H1 (cell line): ENCODE measurements at places on chromosomes 6 and 20.
A peak's percentile ranks its signal among the peaks of the same experiment; 100 is the strongest.

GRCh38 chr6:17835784-17836183, 129.1 kb upstream of the NUP153 start:
- DNase-seq, result no peak

- no peak for DNase-seq
These were observed 17.4 kb upstream of the RNF39 start for GRCh38 chr6:30092852-30093543.

DNA sequence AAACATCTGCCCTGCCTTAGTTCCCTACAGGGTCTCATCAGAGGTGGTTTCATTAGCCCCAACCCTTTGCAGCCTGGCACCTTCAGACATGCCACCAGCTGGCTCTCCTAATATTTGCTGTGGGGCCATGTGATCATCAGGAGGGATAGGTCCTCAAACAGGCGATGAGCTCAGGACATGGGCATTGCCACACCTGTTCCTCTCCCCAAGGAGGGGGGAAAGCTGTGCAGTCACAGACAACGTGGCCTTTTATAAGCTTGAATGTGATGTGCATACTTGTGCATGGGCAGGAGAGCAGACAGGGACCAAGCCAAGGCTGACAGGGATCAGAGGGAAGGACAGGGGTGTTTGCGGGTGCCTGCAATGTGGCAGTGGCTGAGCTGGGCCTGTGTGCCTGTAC, 78.8 kb upstream of the ZNFX1 start:
- DNase-seq, result no peak

GRCh38 chr6:56961151-56961550, 6.2 kb downstream of the BEND6 start:
- no peak for DNase-seq

- no peak for DNase-seq
These were observed 934.4 kb downstream of the HACE1 start for GRCh38 chr6:103925317-103925716.

- DNase-seq, result no peak
These were observed 198.6 kb downstream of the ZDHHC14 start for GRCh38 chr6:157579467-157580031.

GRCh38 chr20:20199361-20200160, 147.2 kb downstream of the CFAP61 start:
- DNase-seq, result no peak

GRCh38 chr20:32706486-32706885, 32.7 kb upstream of the C20orf203 start:
- DNase-seq, result no peak

- DNase-seq, result no peak
These were observed 1259.8 kb upstream of the GJE1 start for GRCh38 chr6:140872885-140873284.

GRCh38 chr6:107064579-107065065, 36.6 kb downstream of the MTRES1 start:
- no peak for DNase-seq

GRCh38 chr6:43469947-43470346, 7.4 kb upstream of the TJAP1 start:
- no peak for DNase-seq

DNA sequence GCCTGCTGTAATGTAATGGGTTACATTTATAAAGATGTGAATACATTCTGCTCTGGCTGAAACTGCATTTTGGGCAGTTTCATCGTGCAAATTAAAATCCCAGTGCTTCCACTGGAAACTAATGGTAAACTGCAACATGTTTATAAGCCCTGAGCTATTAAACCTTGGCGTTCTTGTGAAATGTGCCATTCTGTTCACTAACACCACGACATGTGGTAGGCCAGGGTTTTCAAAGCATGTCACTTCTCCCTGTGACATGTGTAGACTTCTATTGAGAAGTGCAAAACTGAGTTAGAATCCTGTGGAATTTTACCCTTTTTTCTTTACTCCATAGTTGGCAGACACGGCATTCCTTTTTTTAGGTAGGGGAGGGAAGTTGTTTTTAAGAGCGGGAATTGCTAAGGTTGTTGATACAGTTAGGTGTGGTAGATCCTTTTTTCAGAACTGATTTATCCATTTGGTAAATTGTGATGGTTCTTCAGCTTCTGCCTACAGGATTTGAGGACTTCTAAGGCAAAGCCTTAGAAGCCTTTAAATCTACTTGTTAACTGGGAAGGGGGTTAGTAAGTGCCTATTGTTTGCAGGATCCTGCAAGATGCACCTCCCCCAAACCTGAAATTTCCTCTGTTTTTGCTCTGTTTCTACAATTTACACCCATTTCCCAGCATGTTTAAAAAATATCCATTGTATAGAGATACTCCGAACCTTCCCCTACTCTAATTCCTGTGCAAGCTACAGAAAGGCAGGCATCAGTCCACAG, 4.2 kb downstream of the SASH1 start:
- no peak for DNase-seq

DNA sequence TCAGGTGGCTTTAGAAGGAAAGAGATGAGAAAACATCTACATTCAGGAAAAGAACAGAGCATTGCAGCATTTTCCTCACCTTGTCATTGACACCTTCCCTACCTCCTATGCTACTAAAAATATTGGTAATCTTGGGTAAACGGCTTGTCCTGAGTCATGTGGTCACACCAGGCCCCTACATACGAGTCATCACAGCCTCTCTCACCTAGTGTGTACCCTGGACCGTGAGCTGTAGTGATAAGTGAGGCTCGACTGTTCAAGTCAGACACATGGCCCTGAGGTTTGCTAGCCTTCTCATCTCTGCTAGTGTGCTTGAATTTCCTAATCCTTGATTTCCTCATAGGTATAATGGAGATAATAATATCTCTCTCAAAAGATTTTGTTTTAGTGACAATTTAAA, 29.6 kb upstream of the TMEM244 start:
- no peak for DNase-seq

- no peak for DNase-seq
These were observed 37.3 kb upstream of the SAYSD1 start for GRCh38 chr6:39152262-39152661.

GRCh38 chr6:39964530-39964929, 30.3 kb upstream of the MOCS1 start:
- DNase-seq, result no peak

DNA sequence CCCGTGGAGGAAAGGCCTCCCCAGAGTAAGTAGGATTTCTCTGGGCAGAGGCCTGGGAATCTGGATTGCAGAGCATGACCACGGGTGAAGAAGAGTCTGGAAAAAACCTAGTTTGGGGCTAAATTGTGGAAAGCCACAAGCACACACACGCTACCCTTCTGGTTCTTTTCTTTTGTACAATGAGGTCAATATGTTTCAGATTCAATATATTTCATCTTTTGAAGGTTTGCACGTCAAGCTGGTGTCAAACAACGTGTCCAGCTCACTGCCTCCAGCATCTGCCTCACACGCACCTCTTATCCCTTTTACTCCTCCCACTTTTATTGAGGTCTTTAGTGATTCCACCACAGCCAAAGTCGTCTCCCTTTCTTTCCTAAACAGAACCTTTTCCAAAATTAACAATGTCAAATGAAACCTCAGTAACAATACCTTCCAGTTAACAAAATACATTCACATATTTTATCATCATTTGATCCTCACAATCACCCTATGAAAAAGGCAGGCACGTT, 773 bp upstream of the EPB41L2 start:
- no peak for DNase-seq

DNA sequence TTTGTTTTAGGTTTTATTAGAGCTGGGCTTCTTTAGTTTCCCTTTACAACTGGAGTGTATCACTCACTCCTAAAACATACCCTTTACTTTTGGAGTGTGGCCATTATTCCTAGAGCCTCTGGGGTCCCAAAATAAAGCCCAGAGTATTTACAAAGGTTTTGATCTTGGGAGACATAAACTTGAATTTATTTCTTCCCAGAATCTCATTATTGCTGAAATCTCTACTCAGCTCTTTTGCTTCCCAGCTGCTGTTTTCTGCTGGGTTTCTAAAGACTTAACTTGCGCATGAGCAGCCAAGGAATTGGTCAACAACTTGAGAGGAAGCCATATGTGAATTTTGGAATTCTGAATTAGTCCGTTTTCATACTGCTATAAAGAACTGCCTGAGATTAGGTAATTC, 94.5 kb upstream of the NRSN1 start:
- DNase-seq, result no peak

DNA sequence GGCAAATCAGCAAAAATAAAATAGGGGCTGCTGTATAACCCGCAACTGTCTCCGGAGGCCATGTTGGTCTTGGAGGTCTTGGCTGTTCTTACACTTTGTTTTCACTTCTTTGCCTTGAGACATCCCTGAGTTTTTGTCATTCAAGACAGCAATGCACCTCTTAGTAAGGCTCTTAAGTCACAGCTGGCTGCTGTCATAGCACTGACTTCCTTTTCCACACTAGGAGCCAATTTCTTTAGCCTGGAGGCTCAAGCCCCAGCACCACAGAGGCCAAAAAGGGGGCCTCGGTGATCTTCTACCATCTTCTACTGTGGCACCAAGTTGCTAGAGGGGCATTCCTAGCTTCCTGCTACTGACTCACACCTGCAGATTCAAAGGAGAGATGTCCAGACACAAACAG, 536.3 kb downstream of the CDH26 start:
- DNase-seq, result no peak

DNA sequence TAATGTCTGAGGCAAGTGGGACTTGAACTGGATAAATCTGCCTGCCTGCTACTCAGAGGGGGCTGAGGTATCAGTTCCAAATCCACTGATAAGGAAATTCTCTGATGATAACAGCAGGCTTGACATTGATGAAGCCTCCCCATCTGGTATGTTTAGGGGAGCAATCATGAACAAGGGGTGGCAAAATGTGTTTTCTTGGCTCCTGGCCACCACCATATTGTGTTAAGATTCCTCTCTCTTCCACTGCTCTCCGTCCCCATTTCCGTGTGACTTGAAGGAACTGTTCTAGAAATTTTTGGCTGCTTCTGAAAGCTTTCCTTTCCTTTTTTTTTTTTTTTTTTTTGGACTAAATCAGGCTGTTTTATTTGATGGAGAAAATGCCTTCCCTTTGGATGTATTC, 335.3 kb upstream of the NRSN1 start:
- no peak for DNase-seq

- DNase-seq, result no peak
These were observed 80.9 kb upstream of the PLN start for GRCh38 chr6:118467181-118467580.

GRCh38 chr6:147503587-147503986, 4.9 kb upstream of the SAMD5 start:
- peak; percentile 51 for DNase-seq

DNA sequence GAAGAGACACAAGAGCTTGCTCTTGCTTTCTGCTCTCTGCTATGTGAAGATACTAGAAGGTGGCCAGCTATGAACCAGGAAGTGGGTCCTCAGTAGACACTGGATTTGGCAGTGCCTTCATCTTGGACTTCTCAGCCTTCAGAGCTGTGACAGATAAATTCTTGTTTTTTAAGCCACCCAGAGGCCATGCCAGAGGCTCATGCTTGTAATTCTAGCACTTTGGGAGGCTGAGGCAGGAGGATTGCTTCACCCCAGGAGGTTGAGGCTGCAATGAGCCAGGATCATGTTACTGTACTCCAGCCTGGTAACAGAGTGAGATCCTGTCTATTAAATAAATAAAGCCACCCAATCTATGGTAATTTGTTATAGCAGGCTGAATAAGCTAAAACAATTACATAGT, 185.5 kb upstream of the SALL4 start:
- DNase-seq, result no peak

DNA sequence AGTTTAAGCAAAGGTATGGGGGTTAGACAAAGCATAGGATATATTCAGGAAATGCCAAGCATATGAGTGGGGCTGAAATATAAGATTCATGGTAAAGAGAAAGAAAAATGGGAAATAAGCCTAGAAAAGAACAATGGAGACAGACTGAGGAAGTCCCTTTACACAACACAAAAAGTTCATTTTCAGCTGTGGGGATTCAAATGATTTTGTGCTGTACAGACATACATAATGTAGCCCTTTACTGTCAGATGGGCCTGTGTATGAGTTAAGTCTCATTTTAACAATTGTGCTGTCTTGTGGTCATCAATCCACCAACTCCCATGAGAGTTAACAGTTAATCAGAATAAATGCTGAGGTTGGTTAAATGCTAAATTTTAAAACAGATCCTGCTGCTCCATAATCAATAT, 37.2 kb downstream of the REV3L start:
- DNase-seq, result no peak

DNA sequence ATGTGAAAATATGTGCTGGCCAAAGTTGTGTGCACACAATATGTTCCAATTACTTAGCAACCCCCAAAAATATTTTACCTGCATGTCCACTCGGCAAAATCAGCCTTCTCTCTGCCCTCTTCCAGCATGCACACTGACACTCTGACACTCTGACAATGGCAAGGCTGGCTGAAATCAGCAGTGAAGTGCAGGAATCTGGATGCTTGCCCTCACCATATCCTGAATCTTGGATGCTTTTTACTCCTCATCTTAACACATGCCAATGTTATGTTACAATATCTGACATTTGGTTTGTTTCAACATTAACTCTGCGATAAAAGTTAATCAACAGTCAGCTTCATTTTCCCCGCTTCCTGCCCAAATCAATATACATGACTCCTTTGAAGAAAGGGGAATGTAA, 203.2 kb downstream of the COL9A1 start:
- DNase-seq, result no peak

DNA sequence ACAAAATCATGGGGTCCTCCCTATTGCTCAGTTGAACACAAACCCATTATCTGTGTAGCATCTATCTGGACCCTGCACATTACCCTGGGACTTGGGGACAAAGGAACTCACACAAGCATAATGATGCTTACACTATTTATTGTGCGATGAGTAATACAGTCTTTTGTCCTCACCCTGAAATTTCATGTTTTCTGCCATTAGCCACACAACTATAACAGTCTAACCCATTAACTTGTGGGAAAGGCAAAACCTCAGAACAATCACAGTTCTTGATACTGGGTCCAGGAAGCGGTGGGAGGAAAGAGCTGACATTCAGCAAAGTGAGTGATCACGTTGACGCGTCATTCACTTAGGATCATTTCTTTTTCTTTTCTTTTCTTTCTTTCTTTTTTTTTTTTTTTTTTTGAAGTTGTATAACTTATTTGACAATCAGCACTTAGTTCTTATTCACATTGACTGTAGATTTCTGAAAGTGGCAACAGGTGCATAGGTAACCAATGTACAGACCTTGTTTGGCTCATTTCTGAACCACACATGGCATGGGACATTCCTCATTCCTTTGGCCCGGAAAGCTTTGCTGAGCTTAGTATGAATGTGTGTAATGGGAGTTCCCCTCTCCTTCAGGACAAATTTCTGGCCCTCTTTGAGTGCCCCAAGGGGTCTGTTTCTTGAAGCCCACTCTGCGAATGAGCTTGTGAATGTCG, 94.8 kb upstream of the CNKSR3 start:
- DNase-seq, result no peak

DNA sequence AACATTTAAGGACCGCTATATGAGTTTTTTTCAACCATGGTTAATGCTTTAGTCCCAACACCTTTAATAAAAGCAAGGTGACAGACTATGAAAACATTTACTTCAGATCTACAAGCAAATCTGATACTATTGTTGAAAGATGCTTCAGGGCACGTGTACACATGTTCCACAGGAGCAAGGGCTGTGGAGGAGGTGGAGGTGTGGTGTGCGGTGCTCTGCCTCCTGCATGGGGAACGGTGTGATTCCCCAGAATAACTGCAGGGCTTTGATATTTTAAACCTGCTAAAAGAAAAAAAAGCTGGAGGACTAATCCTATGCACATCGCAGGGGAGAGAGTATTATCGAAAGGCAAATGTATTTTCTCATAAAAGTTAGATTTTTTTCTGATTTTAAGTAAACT, 188.1 kb upstream of the CEP162 start:
- no peak for DNase-seq

- no peak for DNase-seq
These were observed 32.7 kb upstream of the FAM83B start for GRCh38 chr6:54813892-54814291.

GRCh38 chr6:169363590-169363989, 109.9 kb upstream of the THBS2 start:
- no peak for DNase-seq

GRCh38 chr6:130382872-130383490, 17.2 kb downstream of the TMEM200A start:
- DNase-seq, result no peak
